ENCODE measurements at places on chromosomes 16 and 17.

DNA sequence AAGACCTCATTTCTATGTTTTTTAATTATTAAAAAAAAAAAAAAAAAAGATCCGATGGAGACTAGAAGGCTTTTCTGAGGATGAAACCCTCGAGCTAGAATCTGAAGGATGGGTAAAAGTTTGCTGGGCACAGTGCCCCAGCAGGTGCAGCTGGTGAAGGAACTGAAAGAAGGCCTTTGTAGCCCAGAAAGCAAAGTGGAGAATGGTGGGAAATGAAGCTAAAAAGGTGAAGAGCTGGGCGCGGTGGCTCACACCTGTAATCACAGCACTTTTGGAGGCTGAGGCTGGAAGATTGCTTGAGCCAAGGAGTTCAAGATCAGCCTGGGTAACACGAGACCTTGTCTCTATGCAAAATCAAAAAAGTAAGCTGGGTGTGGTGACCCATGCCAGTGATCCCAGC is 50.3 kb upstream of the SEC14L1 start:
- no peak for DNase-seq

DNA sequence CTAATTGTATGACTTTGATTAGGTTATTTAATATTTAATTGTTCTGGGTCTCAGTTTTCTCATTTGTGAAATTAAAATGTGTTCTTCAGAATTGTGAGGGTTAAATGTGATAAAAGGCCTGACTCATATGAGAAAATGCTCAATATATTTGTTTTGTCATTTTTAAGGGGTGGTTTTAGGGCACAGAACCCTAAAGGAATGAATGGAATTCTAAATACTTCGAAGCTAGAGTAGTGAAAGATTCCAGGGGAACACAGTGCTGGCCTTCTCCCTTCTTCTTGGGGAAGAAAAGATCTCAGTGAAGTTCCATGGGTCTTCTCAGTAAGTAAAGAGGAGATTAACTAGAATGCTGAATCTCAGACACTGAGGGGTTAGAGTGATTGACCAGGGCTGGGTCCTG is 3.9 kb upstream of the SMPD3 start:
- DNase-seq, result no peak

DNA sequence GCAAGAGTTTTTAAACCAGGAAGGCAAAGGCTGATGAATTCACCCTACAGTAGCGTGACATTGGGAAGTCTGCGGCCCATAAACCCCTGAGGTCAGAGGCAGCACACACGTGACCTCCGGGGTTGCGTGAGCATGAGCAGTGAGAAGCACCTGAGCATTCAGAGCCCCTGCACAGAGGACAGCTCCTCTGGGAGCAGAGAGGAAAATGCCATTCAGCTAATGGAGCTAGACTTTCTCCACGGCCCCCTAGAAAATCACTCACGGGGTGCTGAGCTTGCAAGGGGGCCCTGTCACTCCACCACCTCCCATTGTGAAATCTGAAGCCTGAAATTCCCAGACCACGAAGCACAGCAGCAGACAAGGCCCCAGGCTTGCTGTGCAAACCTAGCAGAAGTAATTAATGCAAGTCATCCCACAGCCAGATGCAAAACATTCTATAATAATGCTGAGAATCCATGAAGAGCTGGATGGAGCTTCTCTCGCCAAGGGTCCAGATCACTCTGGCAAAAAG is 114.9 kb upstream of the RCVRN start:
- DNase-seq, result no peak

GRCh38 chr17:64441772-64442540 is 7.0 kb upstream of the MILR1 start:
- DNase-seq, result peak; percentile 78

DNA sequence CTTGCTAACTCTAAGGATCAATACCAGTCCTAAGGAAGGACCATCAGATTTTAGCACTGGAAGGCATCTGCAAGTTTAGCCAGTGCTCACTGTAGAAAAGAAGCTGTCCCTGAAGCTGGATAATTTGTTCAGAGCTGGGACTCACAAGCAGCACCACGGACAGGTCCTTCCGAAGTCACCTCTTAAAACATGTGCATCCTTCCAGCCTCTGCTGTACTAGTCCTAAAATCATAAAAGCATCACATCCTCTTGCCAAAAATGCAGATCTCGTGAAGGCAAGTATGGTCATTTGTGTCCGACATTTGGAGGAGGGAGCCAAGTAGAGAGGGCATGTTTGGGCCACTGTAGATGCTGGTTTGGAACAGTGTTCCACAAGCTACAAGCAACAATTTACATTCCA is 506.9 kb downstream of the RBFOX1 start:
- no peak for DNase-seq

- peak; percentile 13 for DNase-seq
Observed at GRCh38 chr17:50564916-50565315, 4.4 kb downstream of the CACNA1G start.

GRCh38 chr17:42748908-42749798 is 4.3 kb upstream of the EZH1 start:
- DNase-seq, result no peak

DNA sequence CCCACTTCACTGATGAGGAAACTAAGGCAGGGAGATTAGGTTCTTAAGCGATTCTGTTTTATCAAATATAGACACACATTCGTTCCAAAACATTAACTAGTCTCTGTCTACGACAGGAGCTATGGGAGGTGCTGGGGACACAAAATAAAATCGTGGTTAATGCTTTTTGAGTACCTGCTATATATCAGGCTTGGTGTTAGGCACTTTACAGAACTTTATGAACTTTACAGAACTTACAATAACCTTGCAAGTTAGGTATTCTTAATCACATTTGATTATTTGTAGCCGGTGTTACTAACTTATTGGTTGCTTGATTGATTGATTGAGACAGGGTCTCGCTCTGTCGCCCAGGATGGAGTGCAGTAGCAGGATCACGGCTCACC is 538 bp upstream of the HEATR3 start:
- DNase-seq, result no peak

Data from dermis microvascular lymphatic vessel endothelial cell (primary cell).